Activated CD4-positive, CD25-positive, alpha-beta regulatory T cell (primary cell): ENCODE measurements at places on chromosomes 4 and X.

GRCh38 chr4:55373461-55373860 lies 22.3 kb upstream of the TMEM165 start:
- no peak for DNase-seq

DNA sequence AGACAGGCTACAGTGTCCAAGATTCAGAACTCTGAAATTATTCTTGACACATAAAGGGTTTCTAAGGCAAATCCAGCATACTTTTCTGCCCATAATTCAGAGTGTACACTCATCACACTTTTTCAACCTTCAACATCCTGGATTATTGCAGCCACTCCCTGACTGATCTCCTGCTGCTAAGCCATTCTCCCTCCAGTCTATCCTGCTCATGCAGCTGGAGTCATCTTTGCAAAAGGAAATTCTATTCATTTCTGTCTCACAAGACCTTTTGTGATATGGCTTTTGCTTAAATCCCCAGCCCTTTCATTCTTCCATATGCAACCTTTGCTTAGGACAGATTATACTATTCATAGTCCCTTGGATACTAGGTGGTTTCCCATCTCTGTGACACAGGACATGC lies 236.1 kb upstream of the LDB2 start:
- no peak for DNase-seq

- no peak for DNase-seq
These were observed 6.8 kb downstream of the MSX1 start for GRCh38 chr4:4866124-4866865.

DNA sequence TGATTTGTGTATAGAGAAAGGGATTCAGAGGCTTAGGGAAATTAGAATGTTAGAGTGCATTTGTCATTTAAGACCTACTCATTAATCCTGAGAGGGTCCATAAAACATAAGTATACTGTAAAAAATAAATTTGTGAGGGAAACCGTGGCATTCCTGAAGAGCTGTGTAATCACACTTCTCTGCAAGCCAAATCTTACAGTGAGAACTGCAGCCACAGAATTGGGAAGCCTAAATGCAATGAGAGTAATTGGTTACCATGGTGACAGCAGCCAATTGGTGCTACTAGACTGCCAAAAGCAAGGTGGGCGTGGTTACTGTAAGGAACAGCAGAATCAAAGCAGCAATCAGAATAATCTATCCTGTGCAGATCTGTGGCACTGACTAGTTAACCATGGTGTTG lies 345.2 kb upstream of the GRID2 start:
- DNase-seq: no peak

- no peak for DNase-seq
These were observed 55.1 kb downstream of the GPR82 start for GRCh38 chrX:41779030-41779564.

DNA sequence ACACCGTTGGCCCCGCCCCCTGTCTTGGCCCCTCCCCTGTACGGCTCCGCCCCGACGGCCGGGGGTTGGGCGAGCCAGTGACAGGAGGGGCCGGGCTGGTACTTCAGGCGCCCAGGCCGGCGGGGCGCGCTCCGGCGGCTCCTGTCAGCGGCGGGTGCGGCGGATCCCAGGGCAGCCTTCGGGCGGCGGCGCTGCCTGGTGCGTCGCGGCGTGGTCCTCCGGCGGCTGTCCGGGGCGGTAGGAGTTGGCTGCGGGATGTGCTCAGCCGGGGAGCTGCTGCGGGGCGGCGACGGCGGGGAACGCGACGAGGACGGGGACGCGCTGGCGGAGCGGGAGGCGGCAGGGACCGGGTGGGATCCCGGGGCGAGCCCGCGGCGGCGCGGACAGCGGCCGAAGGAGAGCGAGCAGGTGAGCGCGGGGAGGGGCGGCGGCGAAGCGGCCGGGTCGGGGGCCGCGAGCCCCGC lies at the start of gene FAM241A:
TSS of gene FAM241A (plus strand) at position 129 of the 464 bp plus-strand sequence. CDS start at position 256, 127 bp downstream.
- peak; percentile 81 for DNase-seq

DNA sequence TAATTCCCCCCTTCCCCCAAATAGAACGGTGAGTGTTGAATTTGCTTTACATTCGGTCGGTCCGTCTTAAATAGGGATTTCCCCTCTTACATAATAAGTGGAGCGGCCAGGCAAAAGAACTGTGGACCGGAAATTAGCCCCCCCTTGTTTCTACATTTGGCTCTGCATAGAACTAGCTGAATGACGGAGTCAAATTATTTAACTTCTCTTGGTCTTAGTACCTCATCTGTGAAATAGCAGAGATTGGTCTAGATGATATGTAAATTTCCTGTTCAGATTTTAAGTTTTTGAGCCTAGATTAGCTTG lies 1.3 kb downstream of the SPATA18 start:
- no peak for DNase-seq

- no peak for DNase-seq
These were observed 73.5 kb downstream of the GPAT3 start for GRCh38 chr4:83609365-83609764.

GRCh38 chr4:60134099-60134498 lies 1066.0 kb upstream of the ADGRL3 start:
- DNase-seq: no peak

- DNase-seq: no peak
These were observed 574.2 kb upstream of the CPEB2 start for GRCh38 chr4:14428125-14428524.

- no peak for DNase-seq
These were observed 394.0 kb downstream of the TEX13C start for GRCh38 chrX:125713633-125714032.

DNA sequence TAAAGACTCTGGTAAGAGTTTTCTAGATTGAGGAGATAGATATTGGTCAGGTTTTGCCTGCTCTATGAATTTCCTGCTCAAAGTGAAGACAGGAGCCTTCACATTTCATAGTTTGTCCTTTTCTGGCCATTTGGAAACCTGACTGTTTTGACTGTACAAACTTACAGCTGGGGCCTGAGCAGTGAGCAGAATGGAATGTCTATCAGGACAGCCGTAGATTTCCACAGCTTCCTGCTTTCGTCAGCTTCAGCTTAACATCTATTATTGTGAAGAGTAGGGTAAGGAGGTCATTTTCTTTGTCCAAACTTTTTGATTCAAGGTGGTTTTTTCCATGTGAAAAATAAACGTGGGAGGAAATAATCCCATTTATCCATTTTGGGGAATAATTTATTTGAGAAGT lies 124.3 kb upstream of the DIPK2B start:
- no peak for DNase-seq

GRCh38 chr4:102787096-102787881 lies 26.5 kb upstream of the MANBA start:
- no peak for DNase-seq

GRCh38 chr4:118989098-118990080 lies 100.7 kb downstream of the SYNPO2 start:
- DNase-seq: no peak

- no peak for DNase-seq
These were observed 312.9 kb downstream of the PDHA2 start for GRCh38 chr4:96152824-96153223.

DNA sequence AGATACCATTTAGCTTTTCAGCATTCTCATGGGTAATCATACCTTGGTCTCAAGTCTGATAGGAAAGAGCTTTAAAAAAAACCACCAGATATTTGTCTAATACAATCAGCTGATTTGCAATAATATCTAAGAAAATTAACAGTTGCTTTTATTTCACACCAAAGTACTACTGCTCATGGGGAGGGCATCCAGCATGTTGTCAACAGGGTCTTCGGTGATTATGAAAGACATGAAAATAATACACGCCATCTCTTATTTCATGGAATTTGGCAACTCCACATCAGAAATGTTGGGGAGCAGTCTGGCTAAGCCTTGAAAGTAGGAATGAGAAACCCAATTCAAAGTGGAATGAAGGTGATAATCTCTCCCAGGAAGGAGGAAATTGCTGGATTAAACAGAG lies 3.0 kb downstream of the ASB5 start:
- no peak for DNase-seq

DNA sequence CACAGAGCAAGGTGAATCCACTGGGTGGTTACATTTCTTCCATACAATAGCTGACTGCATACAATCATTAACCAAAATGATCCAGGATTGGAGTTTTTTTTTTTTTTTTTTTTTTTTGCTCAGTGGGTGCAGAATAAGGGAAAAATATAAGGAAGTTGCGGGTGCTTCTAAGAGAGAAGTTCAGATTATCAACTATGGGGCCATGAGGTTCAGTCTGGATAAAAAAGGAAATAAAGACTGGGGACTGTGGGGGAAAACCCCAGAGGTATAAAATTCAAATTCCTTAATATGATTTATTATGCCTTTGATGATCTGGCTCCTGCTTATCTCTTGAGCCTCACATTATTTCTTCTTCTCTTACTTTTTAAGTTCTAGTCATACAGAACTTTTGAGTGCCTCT lies 5.9 kb upstream of the EIF1AX start:
- no peak for DNase-seq

GRCh38 chr4:98518559-98519267 lies 139.7 kb downstream of the TSPAN5 start:
- no peak for DNase-seq
